ENCODE measurements at places on chromosomes 3 and 15.

DNA sequence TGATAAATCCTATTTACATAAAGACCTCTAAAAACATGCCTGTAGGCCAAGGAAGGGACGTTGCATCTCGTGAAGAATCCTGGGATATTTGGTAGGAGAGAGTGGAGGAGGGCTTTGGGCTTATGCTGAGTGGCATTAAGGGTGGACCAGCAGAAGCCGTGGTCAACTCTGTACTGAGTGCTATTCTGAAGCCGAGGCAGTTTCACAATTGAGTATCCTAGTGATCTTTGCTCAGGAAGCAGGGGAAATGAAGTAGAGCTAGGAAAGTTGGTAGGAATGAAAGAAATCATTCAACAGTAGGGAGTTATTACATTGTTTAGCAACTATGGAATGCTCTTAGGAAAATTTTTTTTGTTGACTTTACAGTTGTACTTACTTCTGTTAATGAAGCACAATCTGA is 24.2 kb downstream of the MCTP2 start:
- DNase-seq = no peak

- DNase-seq = peak; percentile 91
Observed at GRCh38 chr15:39580117-39580484, 778 bp upstream of the THBS1 start.

DNA sequence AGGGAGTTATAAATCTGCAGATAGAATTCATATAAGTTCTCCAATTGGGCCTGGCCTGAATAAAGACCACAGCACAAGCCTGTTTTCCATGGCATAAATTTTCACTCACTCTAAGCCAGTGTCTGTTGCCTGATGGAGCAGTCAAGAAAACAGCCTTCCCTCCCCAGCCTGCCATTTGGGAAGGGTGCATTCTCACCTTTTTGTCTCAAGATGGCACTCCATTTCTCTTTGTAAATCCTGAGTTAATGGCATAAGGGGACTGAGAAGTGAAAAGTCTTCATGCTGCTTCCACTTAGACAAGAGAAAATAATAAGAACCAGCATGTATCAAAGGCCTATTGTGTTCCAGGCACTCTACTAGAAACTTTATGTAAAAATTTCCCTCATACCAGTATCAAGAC is 115.6 kb upstream of the MANF start:
- DNase-seq = peak; percentile 14

DNA sequence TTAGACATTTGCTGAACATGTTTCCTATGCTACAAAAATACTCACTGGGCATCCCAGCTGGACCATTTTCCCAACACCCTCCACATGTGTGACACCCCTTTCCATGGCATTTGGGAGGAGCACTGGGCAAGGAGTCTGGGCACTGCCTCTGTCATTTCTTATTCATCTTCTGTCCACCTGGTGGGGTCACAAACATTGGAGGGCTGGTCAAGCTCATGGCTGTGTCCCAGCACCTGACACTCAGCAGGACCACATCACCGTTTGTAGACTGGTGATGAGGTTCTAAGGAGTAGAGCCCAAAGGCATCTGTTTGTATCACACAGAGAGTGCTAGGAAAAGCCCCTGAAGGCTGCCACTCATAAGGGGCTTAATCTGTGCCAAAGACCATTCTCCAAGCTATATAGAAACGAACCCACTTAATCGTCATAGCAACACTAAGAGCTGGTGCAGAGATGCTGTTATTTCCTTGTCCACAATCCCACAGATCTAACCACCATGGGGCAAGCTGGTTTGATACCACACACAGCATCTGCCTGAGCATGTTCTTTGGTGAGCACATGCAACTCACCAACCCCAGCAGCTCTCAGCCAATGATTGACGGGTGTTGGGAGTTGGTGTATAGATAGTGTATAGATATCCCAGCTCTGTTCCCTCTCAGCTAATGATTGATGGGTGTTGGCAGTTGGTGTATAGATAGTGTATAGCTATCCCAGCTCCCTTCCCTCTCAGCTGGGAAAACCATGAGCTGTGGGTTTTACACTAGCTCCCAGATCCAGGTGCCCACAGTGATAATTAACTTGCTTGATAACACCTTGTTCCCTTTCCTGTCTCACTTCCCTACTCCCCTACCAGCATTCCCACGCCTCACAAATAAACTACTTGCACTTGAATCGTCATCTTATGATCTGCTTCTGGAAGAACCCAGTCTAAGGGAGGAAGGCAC is 42.7 kb upstream of the ATP2B2 start:
- DNase-seq = no peak

GRCh38 chr3:107548601-107549000 is 25.8 kb downstream of the BBX start:
- no peak for DNase-seq

- no peak for DNase-seq
Observed at GRCh38 chr15:78479650-78480049, 27.7 kb upstream of the HYKK start.

- DNase-seq = peak; percentile 79
Observed at GRCh38 chr15:32956006-32956405, 238.2 kb downstream of the GREM1 start.

- DNase-seq = no peak
Observed at GRCh38 chr15:36175186-36175740, 404.2 kb upstream of the CDIN1 start.

GRCh38 chr3:136838641-136839555 is 20.0 kb downstream of the SLC35G2 start:
- DNase-seq = peak; percentile 56

DNA sequence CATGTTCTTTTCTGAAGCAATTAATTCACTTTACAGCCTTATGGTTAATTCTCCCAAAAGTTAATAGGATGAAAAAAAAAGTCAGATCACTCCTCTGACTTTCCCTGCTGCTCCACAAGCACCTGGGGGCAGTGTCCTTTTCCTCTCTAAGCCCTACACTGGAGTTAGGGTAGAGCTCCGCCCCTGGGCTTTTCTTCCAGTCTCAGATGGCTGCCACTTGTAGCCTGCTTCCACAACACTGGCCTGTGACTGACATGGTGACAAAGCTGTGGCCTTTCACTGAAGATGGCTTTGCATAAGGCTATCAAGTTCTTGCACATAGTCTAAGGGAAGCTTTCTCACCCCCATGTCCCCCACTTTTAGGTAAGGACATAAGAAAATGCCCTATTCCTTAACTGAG is 1.3 kb upstream of the MON1A start:
- DNase-seq = peak; percentile 29

GRCh38 chr3:16817197-16817596 is 67.6 kb upstream of the PLCL2 start:
- peak; percentile 27 for DNase-seq

DNA sequence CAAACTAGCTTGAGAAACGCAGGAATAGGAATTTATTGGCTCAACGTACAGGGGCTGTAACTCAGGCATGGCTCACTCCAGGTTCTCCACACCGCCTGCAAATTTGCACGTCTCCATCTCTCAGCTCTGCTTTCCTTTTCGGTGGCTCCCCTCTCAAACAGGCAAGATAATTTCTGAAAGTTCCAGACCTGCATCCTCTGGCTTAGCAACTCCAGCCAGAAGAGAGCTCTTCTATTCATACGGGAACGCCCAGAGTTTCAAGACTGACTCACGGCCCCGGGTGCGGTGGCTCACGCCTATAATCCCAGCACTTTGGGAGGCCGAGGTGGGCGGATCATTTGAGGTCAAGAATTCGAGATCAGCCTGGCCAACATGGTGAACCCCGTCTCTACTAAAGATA is 139.7 kb upstream of the BNIP2 start:
- no peak for DNase-seq

- DNase-seq = no peak
Observed at GRCh38 chr15:79868554-79868953, 28.3 kb downstream of the MTHFS start.

DNA sequence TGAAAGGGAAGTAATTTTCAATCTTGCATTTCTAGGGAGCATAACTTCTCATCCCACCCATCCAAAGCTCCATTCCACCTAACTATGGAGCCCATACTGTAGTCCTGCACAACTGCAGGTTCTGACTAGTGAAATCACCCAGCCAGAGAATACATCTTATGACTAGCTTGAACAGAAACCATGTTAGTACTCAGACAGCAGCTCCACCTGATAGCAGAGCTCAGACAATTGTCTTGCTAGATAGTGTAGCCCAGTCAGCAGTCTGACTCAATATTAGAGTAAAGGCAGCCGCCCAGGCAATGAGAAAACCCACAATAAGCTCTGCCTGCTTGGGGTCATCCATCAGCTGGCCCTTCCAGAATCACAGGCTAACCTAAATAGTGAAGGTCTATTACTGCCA is 544.7 kb upstream of the GBE1 start:
- no peak for DNase-seq

- no peak for DNase-seq
Observed at GRCh38 chr15:79130535-79131130, 40.1 kb upstream of the RASGRF1 start.

GRCh38 chr3:9846931-9847488 is 3.2 kb upstream of the RPUSD3 start:
- no peak for DNase-seq

GRCh38 chr15:58396181-58396580 is 35.6 kb upstream of the LIPC start:
- peak; percentile 90 for DNase-seq

DNA sequence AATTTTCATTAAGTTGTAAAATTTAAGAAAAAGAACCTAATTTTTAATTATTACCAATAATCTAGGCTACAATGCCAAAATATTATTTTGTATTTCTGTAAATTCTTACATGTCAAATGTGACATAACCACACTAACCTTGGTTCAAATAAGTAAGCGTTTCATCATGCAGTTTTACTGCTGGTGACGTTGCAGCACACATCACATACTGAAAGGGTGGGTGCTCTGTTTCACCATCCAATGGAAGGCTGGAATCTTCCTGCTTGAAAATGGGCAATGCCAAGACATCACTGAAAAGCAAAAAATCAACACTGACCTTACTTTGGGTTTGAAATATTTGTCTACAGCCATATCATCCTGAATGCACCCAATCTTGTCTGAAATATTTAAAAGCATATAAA is 14.8 kb downstream of the UBP1 start:
- no peak for DNase-seq

GRCh38 chr15:68315495-68316031 is 38.0 kb downstream of the FEM1B start:
- DNase-seq = no peak

DNA sequence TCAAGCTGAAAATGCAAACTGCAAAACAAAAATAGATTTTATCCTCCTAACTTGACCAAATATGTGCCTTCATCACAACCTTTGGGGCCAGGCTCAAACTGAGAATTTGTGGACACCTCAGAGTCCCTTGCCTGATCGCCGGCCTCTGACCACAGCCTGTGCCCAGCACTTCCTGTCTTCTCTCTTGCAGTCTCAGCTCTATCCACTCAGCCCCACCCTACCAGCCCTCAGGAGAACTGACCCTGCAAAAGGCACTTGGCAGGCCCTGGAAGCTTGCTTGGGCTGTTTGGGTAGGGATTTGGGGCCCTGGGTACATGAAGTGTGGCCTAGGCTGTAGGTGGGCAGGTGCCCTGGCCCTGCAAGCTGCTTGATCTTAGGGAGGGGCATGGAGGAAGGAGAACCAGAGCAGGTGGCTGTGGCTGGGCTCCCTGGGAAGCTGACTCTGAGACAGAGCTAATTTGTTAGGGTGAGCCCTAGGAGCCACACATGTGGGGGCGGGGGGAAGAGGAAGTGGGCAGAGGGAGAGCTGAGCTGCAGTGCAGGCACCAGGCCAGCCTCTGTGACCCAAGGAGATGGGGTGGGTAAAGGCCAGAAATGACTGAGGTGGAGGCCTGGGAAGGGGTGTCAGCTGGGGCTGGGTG is 8.6 kb downstream of the CLEC3B start:
- DNase-seq = no peak

DNA sequence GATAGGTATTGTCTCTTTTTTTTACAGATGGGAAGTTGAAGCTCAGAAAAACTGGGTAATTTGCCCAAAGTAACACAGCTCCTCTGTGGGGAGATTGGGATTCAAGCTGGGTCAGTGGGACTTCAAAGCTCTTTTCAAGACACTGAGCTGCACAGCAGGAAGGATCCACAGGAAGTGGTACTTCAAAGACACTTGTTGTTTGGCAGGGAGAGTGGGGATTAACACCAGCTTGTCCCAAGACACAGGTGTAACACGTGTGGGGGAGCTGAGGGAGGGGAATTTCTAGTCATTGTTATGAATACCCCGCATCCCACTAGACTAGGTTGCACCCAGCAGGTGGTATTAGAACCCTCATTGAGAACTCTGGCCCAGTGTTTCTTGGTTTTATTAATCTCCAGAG is 116.0 kb downstream of the FOXB1 start:
- no peak for DNase-seq

DNA sequence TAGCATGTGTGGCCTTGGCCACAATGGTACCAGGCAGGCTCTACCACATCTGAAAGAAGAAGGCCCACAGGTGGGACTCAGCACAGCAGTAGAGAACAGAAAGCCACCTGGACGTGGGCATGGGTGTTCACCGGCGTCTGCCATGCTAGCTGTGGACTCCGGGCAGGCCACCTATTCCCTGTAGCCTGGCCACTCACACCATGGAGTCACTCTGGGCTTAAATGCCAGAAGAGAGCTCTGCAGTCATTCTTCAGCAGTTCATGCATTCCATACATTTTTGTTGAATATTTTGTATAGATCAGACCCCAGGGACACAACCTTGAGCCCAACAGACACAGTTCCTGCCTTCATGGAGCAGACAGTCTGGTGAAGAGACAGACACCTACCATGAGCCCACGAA is 138.6 kb downstream of the SRGAP3 start:
- no peak for DNase-seq

- DNase-seq = no peak
Observed at GRCh38 chr15:75306188-75306587, 23.6 kb downstream of the GOLGA6D start.

- no peak for DNase-seq
Observed at GRCh38 chr3:10867384-10867783, 51.4 kb downstream of the SLC6A11 start.

- peak; percentile 30 for DNase-seq
Observed at GRCh38 chr3:132283440-132283839, 33.8 kb upstream of the ACP3 start.

- no peak for DNase-seq
Observed at GRCh38 chr3:189909573-189909972, 211.1 kb downstream of the P3H2 start.
